ENCODE measurements at places on chromosomes 7 and 10.

- no peak for DNase-seq
These were observed 347 bp downstream of the LBX1 start for GRCh38 chr10:101228966-101229265.

DNA sequence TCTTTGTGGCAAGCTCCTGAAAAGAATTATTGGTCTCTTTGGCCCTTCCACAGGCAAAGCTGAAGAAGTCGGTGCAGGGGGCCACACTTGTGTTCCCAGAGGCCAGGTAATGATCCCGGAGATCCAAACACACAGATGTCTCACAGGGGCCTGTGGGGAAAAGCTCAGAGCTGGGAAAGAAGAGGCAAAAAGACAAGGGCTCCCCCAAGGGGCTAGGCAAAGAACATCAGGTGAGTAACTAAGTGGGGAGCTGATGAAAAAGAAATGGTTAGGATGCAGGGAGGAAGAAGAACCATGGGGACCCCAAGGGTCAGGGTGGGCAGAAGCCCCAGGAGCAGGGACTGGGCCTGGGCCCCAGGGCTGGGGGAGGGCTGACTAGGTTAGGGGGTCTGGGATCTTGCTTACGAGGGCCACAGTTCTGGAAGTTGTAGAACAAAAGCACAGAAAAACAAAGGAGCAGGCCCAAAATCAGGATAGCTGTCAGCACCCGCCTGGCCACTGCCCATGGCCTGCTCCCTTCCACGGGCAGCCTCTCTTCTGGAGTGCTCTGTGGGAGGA lies 1.1 kb downstream of the KEL start:
- no peak for DNase-seq

- no peak for DNase-seq
These were observed 189.6 kb downstream of the ADAM12 start for GRCh38 chr10:126198681-126199080.

DNA sequence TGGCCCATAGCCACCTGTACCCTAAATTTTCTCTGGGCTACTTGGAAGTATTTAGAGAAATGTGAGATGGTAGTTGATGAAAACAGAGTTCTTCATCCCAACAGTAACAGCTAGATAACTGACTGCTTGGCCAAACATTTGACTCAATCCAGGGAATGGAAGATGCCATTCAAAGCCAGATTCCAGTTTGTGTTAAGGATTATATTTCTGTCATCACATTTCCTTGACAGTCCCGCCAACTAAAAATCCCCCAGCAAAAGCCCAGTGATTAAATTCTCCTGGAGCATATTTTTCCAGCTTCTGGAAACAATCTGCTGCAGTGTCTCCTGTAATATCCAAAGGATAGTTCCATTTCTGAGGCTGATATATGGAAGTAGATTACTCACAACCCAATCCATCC lies 45.4 kb upstream of the PTN start:
- DNase-seq, result no peak

DNA sequence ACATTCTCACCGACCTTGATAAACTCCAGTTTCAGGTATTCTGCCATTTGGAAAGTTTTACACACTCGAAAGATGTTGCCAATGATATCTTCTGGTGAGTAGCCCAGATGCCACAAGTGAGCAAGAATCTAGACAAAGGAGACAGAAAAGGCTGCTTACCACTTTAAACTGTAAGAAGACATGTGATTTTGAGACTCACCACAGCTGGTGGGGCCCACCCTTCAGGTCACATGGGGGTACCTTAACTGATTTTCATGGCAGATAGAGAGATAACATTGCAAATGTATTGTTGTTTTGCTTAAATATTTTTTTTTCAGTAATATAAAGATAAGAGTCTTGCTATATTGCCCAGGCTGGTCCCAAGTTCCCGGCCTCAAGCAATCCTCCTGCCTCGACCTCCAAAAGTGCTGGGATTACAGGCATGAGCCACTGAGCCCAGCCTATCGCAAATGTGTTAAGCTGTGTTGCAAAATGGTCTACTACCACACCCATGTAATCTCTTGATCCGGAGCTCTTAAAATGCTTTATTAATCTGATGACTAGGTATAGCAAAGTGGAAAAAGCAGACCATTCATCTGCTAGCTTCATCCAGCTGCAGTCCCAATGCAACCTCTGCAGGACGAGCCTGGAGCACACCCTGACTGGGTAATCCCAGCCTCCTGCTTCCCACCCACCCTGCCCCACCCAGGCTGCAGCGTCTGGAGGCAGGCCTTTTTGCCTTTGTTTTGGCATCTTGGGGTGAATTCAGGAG lies 18.5 kb downstream of the RFC2 start:
- no peak for DNase-seq

DNA sequence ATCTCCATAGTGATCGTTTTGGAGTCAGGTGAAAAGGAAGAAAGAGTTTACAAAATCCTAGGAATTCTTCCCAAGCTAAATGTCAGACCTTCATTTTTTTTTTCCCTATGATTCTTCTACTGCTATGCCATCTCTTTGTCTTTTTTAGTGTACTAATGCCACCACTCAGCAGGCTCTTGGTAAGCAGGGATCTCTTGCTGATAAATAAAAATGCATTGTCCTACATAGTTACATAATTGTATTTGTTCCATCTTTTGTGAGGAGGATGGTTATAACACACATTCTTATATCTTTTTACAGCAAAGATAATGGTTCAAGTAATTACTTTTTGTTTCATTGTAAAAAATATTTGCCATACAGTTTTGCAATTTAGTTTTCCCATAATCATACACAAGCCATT lies 36.8 kb upstream of the AFAP1L2 start:
- no peak for DNase-seq

GRCh38 chr7:159118623-159119022 lies 26.0 kb downstream of the VIPR2 start:
- DNase-seq, result peak; percentile 13

DNA sequence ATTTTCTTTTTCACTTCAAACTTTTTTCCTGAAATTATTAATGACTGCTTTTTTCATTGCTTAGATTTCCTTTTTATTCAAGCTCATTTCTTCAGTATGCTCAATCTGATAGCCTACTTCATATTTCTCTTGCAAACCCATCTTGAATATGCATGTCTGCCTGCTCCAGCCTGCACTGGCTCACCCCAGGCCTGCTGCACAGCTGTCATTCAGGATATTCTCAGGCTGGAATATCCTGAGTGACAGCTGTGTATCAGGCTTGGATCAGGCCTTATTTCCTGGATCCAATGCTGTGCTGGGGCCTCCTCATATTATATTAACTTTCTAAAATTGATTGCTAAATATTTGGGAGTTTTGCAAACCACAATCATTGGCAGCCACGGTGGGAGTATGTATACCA lies 120.2 kb upstream of the TNS3 start:
- no peak for DNase-seq

DNA sequence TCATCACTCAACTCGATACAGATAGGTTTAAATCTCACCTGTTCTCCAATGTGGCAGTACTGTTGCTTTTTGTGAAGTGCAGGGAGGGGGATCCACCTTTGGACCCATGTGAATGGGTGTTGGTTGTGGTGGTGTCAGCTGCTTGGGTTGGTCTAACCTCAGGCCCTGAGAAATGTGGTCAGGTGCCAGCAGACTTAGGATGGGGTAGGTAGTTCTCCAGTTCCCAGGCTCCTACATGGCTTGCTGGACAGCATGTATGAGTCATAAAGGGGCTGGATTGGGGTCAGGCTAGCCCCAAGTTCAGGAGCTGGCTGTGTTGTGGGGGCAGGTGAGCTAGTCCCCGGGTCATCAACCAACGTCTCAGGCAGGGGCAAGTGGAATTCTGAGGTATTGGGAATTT lies 472.6 kb upstream of the CNTNAP2 start:
- DNase-seq, result no peak

GRCh38 chr7:159091480-159092475 lies 52.9 kb downstream of the VIPR2 start:
- DNase-seq, result peak; percentile 18

DNA sequence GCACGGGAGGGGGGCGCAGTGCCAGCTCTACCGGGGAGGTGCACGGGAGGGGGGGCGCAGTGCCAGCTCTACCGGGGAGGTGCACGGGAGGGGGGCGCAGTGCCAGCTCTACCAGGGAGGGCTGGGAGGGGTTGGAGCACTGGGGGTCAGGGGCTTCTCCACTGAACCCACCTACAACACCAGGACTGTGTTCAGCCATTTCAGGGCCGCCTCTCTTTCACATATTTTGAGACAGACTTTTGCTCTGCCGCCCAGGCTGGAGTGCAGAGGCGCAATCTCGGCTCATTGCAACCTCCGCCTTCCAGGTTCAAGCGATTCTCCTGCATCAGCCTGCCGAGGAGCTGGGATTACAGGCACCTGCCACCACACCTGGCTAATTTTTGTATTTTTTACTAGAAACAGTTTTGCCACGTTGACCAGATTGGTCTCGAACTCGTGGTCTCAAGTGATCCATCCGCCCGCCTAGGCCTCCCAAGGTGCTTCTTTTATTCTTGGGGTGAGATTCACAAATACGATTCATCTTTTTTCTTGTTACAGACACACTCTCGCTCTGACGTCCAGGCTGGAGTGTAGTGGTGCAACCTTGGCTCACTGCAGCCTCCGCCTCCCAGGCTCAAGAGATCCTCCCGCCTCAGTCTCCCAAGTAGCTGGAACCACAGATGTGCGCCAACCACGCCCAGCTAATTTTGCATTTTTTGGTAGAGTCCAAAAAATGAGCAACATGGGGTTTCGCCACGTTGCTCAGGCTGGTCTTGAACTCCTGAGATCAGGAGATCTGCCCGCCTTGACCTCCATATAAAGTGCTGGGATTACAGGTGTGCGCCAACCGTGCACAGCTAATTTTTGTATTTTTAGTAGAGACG lies 37.0 kb downstream of the ADAP1 start:
- no peak for DNase-seq

GRCh38 chr7:136303162-136303561 lies 326.0 kb upstream of the MTPN start:
- DNase-seq, result no peak

DNA sequence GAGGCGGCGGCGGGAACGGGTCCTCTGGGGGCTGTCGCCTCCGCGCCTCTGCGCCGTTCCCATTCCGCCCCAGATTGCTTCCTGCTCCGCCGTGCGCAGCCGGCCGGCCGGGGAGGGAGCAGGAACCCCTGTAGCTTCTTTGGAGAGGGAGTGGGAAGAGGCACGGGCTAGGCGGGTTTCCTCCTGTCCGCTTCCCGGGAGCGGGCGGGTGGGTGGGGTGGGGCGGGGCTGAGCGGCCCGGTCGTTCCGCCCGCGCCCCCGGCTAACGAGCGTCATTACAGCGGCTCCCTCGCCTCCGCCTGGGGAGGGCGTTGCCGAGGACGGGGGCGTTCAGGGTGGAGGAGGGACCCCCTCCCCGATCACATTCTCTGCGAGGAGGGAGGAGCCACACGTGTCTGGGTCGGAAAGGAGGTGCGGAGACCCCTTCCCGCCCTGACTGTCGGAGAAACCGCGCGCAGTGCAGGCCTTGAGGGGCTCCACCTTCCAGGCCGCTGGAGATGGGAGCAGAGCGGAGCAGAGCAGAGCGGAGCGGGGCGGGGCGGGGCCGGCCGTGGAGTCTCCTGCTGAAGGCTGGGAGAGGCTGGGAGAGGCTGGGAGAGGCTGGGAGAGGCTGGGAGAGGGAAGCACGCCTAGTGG lies 39.7 kb downstream of the AGAP3 start:
- no peak for DNase-seq

DNA sequence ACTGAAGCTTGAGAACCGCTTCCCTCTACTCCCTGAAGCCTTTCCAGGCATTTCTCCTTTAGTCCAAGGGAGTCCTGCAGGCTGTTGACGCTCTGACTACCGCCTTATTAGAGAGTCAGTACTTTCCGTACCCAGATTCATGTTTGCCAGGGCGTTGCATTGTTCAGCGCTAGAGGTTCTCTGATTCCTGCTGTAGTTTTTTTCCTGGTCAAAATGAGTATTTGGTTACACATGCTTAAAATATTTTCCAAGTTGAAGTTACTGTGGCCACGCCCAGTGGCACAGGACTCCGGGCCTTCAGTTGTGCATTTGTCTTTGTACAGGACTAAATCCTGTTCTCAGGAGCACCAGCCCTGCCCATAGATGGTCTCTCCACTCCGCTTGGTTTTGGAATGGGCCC lies 7.9 kb downstream of the MTURN start:
- DNase-seq, result no peak

DNA sequence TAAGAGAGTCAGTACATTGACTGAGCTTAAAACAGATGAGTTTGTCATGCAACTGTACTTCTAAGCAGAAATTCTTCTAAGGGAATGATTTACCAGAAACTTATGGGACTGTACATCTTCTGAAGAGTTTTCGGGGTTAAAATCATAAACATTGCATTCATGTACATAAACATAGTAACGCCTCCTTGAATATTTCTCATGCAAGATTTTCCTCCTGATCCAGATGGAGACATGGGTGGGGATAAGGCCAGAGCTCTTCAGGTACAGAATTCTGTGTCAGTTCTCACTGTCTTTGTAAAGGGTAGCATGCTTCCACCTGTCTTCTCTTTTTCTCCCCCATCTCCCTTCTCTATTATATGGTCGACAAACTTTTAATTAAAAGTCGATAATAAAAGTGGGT lies 335.3 kb downstream of the ABCA13 start:
- DNase-seq, result no peak

GRCh38 chr7:157971501-157971900 lies 616.1 kb downstream of the PTPRN2 start:
- DNase-seq, result no peak

- DNase-seq, result no peak
These were observed 121.6 kb upstream of the TBX20 start for GRCh38 chr7:35375516-35375915.

GRCh38 chr10:63653747-63654146 lies 132.5 kb downstream of the REEP3 start:
- no peak for DNase-seq

DNA sequence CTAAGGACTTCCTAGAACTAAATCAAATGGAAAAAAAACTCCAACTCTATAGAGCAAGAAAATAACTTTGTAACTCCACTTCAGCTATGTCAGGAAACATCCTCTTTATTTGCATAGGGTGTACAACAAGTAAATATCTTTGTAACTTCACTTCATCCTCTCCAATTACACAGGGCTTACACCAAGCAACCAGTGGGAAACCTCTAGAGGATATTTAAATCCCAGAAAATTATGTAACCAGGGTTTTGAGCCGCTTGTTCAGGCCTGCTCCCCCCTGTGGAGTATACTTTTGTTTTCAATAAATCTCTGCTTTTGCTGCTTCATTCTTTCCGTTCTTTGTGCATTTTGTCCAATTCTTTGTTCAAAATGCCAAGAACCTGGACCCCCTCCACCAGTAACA lies 22.2 kb downstream of the LIPJ start:
- DNase-seq, result no peak

DNA sequence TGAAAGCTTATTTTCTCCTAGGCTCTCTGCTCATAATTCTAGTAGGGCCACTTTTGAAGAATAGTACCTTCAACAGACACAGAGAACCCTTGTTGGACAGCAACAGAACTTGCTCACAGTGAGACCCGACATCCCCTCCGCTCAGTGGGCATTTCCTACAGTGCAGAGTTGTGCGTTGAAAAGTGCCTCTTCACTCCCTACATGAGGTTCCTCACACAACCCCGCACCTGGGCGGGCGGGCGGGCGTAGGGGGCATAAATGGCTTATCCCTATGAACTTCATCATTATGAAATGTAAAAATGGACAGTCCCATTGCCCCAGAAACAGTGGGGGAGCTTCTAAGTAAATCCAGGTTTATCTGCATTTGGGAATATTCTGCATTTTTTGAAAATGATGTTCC lies 174.9 kb downstream of the MGMT start:
- DNase-seq, result no peak

- no peak for DNase-seq
These were observed 26.9 kb downstream of the SPOCK2 start for GRCh38 chr10:72061491-72061890.

Measured in activated naive CD4-positive, alpha-beta T cell treated with anti-CD3 and anti-CD28 coated beads, Interleukin-2, amount 10 ng/mL, durations not matched to agents 7 days and 5 days (primary cell).